ENCODE measurements at places on chromosomes 6 and 20.

DNA sequence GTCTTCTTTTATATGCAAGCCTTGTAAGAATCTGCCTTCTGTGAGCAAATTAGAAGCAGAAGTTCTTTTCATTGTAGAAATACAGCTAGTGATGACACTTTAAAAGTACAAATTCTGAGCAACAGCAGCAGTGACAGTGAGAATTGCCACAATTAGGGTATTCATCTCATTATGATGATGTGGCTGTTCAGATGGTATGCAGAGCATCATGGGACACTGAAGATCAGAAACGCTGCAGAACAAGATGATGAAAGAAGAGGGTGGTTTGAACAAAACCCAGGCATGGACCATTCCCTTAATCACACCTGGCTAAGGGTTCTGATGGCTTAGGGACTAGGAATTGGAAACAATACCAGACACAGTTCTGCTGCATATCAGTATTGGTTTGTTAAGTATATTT is 312.7 kb upstream of the TBX18 start:
- no peak for DNase-seq

- DNase-seq: peak; percentile 55
These were observed at the start of gene PERP for GRCh38 chr6:138107078-138107751. Gene PERP, minus strand, starts transcription at chr6:138107419. Its CDS starts 79 bp downstream, at chr6:138107340.

- no peak for DNase-seq
These were observed 768.8 kb upstream of the SLC35B3 start for GRCh38 chr6:9204171-9204570.

DNA sequence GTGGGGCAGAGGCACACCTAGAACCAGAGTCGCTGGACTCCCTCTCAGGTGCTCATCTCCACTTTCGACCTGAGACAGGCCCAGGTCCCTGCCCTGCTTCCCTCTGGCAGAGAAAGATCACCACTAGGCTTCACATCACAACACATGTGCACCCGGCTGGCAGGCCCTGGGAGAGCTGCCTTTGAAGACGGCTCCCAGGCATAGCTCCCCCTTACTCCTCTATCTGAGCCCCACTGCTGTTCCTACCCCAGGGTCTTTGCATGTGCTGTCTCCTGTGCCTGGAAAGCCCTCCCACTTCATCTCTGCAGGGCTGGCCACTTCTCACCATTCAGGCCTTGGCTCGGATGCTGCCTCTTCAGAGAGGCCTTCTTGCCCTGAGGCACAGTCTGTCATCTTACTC is 89.2 kb downstream of the NOL4L start:
- DNase-seq: no peak

DNA sequence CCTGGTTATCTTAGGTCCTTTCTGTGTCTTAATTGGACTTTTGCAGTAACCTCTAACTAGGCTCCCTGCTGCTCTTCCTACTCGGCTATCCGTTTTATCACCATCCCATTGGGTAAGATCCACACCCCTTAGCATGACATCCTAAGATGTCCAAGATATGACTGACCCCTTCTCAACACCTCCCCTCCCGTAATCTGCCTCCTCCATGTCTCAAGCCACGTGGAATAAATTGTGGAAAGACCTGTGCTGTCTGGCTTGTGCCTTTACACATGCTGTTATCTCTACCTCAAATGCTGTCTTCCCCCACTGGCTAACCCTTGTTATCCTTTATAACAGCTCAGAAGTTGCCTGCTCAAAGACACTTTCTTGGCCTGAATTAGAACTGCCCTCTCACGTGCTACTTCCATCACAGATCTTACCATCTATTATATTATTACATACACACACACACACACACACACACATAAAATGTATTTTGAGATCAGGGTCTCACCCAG is 26.5 kb downstream of the EIF2S2 start:
- no peak for DNase-seq

All from activated naive CD4-positive, alpha-beta T cell (primary cell).